Spleen (tissue), 13 donors: ENCODE measurements at places on chromosomes 3 and 15. TPM values are rescaled to one million over a fixed set of nuclear protein-coding genes. Genes with fewer than 3 reads are reported as not detected.

Gene TGM5
- polyA plus RNA-seq, result 0.02 TPM

Gene SLC2A2
- not detected for polyA plus RNA-seq

Gene ACVR2B
- 0.28 TPM for polyA plus RNA-seq

Gene COL6A5
- polyA plus RNA-seq, result not detected

Gene STRA6
- 0.96 TPM for polyA plus RNA-seq

Gene MSL2
- 12.0 TPM for polyA plus RNA-seq

Gene KLHL24
- polyA plus RNA-seq, result 12.0 TPM

Gene CELSR3
- polyA plus RNA-seq, result 0.89 TPM

Gene RTP1
- polyA plus RNA-seq, result not detected

Gene NECTIN3
- polyA plus RNA-seq, result 0.43 TPM

DNA sequence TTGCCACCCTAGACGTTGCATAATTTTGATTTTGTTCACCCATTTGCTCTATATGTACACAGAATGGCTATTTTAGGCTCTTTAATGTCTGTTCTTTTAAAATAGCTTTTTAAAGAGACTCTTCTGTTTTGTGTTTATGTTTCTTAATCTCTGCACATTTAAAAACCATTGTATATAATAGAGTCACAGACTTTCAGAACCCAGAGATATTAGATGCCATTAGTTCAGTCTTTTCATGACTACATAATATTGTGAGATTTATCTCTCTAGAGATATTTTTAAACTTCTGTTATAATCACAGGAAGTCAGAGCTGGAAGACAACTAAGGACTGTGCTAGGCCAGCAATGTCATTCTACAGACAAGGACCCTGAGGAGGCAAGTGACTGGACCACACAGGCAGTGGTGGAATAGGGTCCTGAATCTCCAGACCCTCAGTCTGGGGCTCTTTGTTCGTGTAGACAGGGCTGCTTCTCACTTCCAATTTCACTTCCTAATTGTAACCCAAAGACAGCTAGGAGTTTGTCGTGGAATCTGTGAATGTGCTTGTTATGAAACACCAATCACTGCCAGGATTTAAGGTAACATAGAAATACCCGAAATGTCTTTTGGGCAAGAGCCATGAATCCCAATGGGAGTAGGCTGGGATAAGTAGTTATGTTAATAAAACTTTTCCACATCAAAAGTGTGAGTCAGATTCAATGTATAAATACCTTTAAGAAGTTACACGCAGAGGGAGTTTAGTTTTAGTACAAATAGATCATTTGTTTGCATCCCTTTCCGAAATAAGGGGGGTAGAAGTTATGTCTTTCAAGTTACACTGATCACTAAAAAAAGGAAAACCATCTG, 165.2 kb upstream of the ROPN1 start:
- no peak for DNase-seq

- DNase-seq, result no peak
These were observed 107.7 kb upstream of the TSC22D2 start for GRCh38 chr3:150300388-150300787.

- DNase-seq, result no peak
These were observed 154.5 kb upstream of the TBL1XR1 start for GRCh38 chr3:177351757-177352158.

- DNase-seq, result no peak
These were observed 14.2 kb downstream of the ZNF280D start for GRCh38 chr15:56719021-56719612.

DNA sequence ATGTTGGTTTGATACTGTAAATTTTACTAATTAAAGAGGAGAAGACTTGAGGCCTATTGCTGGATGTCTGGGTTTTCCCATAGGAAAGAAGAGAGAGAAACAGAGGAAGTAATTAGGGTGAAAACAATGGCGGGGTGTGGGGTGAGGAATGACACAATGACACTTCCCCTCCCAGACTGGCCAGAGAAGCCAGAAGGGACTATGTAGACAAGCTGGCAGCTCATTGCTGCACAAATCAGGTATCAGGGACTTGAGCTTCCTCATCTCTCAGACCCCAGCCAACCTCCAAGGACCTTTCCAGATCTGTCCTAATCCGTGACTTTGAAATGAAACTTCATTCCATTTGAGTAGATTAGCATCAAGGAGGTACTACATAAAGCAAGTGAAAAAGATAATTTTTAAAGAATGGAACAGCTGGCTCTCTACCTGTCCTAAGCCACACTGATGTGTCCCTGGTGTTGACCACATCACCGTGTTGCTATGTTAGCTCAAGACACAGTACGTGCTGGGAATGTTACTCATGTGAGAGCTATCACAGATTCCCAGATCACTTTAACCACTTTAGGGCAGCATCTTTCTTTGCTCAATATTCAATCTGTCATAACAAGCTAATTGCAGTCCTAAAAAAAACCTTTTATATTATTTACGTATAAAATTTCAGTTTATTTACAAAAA, 22.2 kb downstream of the TMEM212 start:
- DNase-seq, result no peak

DNA sequence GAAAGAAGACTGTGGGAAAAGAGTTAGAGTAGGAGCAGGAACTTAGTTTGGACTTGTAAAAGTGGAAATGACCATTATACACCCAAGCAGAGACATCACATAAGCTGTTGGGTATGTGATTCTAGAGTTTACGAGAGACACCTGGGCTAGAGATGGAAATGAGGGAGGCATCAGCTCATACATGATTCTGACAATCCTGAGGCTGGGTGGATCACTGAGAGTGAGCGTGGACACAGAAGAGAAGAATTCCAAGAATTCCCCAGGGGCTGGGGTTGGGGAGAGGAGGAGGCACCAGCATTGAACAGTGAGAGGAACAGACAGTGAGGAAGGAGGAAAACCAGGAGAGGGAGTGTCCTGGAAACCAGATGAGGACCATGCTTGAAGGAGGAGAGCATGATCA, 113.5 kb downstream of the KCNAB1 start:
- DNase-seq, result no peak

DNA sequence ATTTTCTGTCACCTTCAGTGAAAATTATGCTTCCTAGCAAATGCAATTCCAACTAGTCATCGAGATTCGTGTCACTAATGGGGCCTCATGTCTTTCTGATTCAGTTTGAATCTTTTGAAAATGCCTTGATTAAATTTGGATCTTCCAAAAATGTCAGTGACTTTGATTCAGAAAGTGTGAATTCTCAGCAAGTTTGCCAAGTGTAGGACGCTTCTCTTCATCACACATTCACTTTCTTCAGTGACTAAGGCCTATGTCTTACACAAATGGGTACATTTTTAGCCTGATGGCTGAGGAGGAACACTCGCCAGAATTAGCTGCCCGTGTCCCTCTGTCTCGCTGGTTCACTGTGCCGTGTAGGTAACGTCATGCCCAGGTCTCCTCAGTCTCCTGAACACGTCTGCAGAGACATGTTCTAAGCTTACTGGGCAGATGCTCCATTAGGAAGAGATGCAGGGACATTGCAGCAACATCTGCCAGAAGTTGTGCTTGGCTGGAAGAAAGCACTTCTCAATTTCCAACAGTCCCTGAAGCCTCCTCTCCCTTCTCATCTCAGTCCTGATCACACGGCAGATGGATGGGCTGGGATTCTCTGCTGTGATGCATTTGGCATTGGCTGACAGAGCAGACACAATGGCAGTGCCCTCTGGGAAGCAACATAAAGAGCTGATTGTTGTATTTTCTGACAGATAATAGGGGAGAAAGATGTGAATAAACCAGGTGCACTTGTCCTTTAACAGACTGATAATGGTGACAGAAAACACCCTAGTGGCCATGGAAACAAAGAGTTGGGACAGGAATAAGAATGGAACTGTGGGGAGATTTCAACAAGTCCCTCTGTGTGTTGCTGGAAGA, 29.1 kb upstream of the LYZL4 start:
- DNase-seq, result no peak

- peak; percentile 88 for DNase-seq
These were observed 613.4 kb downstream of the MCTP2 start for GRCh38 chr15:94844538-94845389.

DNA sequence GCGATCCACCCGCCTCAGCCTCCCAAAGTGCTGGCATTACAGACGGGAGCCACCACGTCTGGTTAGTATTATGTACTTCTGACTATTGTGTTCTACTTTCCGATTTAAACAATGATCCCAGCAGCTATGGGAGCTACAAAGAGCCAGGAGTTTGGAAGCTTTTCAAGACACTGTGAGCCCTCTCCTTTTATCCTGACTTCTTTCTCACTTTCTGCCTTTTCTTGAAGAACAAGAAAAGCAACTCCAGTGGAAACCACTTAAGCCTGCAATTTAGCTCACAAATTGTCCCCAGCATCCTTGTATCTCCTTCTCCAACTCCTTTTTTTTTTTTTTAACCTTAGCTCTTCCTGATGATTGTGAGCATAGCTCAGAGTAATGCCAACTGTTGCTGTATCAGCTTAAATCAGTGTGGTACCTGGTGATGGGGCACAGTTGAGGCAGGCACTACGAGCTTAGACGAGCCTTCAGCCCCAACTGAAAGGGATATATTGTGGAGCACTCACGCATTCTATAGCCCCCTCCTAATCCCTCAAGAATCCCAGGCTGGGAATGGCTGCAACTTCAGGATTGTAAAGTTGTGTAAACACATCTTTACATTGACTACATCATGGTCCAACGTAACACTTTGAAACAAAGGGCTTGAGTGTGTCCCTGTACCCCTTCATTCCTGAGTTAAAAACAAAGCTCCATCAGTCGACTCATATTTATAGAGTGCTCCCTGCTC, 677.0 kb downstream of the FHIT start:
- DNase-seq, result no peak

DNA sequence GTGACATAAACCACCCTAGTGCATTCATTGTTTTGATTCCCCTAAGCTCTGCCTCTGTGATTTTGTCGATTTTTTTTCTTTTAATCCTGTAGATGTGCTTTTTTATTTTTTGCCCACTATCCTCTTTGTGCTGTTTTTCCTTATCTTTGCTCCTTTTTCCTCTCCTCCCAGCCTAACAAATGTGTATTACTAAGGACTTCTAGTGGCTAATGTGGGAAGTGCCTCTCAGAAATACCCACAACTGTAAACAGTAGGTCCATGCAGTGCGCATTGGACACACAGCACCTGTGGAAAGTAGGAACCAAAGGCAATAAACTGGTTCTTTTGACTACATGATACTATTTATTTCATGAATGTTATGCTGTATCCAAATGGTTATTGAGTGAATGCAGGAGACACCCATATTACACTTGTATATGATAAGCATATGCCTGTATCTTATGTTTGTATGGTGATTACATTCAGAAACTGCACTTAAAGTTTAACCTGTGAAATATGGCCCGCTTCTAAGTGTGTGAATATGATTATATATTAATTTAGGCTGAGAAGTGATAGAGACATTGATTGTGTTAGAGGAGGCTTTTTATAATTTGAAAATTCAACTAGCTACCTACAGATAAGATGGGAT, 147.8 kb downstream of the PLCL2 start:
- DNase-seq, result no peak

DNA sequence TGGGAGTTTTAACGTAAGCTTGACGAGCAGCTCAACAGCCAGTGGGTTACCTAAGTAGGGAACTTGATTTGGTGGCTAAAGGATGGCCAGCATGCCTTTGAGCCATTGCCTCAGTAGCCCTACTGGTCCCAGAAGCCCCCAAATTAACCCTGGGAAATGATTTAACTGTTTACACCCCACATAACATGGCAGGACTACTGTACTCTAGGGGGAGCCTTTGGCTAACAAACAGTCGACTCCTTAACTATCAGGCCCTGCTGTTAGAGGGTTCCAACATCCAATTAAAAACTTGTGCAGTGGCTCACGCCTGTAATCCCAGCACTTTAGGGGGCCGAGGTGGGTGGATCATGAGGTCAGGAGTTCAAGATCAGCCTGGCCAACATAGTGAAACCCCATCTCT, 9.4 kb upstream of the SMCO1 start:
- no peak for DNase-seq

GRCh38 chr3:133448478-133449122, 48.7 kb downstream of the BFSP2 start:
- DNase-seq, result peak; percentile 79

DNA sequence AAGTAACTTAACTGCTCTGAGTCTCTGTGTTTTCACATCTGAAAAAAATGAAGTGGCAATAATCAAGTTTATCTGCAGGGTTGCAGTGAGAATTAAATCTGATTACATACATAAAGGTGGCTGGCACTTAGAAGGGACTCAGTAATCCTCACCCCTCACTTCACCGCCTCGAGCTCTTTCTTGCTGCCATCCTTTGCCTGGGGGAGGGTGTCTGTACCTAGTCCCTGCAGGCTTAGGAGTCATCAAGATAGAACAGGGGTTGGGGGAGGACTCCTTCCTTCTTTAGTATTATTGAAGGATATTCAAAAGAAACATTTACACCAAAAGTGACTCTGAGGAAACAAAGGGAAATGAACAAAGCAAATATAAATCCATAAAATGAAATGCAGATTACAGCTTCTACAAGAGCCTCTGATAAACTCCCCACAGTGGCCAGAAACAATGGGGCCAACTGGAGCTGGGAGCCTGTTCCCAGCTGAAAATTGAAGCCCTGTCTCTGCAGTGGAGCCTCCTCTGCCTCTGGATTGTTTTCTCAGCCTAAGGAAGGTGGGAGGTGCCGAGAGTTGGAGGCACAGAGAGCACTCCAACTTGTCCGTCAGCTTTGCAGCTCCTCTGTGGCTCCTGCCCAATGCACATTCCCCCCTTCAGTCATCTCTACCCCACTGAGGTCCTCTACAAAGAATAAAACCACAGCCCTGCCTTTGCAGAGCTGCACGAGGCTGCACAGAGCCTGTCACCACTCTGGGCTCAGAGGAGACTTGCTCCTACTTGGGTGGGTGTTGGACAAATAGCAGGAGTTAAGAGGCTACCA, 41.8 kb downstream of the CRYGS start:
- DNase-seq, result no peak

DNA sequence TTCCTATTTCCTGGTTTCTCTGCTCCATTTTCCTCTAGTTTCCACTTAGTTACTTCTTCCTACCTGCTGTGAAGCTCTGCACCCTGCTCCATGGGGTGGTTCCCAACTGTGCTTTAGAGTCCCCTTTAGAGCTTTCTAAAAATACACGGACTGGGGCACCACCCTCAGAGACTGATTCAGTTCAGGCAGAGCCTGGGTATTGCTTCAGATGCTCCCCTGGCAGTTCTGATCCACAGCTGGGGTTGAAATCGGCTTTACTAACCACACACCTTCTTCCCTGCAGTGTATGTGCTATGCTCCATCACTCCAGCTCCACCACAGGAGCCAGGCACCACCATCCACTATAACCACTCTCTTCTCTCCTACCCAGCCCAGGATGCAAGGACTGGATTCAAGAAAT, 12.6 kb downstream of the ANP32A start:
- no peak for DNase-seq

GRCh38 chr15:48384616-48385015, 53.4 kb downstream of the DUT start:
- no peak for DNase-seq
